ENCODE measurements at places on chromosomes 6 and 20. TPM values are rescaled to one million over a fixed set of nuclear protein-coding genes. Genes with fewer than 3 reads are reported as not detected.

DNA sequence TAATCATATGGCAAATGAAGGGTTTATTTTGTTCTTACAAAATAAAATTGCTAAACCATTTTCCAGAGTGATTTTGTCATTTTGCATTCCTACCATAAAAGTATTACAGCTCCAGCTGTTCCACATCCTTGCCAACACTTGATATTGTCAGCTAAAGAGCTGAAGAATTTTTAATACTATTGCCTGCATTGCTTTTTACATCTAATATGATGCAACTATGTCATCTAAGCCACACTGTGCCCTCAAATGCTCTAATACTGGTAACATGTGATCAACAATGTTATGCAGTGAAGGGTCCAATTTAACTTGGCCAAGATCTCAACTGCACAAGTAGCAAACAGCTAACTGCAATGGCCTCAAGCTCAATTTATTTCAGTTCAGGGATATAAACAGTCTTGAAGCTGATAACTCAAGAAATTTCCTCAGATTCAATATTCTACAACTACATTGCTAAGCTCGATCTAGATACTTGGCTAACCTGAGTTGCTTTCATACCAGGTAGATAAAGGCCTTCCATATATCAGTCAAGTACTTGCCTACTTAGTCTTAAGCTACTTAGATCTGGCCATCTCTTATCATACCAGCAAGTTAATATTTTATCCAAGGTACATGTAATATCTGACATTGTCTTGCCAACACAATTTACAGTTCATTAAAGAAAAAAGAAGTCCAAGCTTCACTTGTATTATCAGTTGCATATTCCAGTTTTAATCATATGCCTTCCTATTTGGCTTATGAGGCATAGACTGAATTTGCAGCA lies 17.0 kb downstream of the AKIRIN2 start:
- no peak for DNase-seq

DNA sequence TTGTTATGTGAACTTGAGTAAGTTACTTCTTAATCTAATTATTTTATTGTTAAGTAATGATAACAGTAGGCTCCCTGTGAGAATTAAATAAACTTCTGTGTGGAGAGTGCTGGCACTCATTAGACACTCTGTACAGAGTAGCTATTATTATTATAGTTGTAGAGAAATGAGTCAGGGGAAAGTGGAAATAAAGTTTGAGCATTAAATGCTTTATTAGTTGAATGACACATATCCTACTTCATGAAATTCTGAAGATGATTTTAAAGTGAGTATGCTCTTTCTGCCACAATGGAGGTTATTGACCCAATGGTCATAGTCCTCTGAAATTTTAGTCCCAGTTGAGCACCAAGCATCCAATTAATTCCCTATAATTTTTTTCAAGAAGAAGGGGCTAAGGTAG lies 5.9 kb downstream of the ECI2 start:
- no peak for DNase-seq

DNA sequence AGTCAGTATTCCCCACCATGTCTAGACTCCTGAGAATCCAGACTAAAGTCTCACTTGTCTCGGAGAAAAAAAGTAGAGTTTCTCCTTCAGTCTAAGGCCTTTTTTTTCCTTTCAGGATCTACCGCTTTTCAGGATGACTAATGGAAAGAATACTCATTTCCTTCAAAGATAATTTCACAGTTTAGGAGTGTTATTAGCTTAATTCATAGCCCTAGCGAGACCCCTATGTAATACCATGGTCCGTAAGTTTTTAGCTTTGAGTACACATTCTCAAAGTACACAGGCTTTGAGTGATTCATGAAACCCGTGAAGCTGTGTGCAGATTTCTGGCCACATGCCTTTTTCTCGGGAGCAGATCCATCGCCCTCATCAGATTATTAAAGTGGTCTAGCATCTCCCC lies 133.1 kb downstream of the SOX4 start:
- DNase-seq: peak; percentile 47

GRCh38 chr20:23879328-23879798 lies at the start of gene CST5:
CST5 (minus strand) TSS chr20:23879748; CDS start chr20:23879676, 72 bp downstream.
- DNase-seq: no peak

- peak; percentile 99 for DNase-seq
These were observed 16.6 kb downstream of the DSE start for GRCh38 chr6:116387374-116387773.

- no peak for DNase-seq
These were observed 877.5 kb upstream of the ADGRB3 start for GRCh38 chr6:67757465-67758033.

PLA2G7 gene
- not detected for total RNA-seq

MUC22 gene
- under 0.01 TPM for total RNA-seq

Data from bronchial epithelial cell (primary cell).